HS-27A (cell line): ENCODE measurements at places on chromosomes 12 and 14.

DNA sequence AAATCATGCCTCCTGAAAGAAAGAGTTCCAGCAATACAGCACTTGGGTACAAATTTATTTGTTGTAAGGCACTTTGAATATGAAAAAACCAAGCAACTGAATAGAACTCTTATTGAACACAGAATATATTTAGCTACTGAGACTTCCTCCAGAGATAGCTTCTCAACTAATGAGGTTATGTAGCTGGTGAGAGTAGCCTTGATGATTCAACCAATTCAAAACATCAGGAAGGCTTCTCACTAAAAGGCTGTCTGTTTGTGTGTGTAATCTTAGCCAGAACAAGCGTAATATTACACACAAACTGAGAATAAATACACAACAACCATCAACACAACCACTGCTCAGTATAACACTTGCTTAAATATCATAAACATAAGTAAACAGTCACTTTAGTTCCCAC lies 20.4 kb downstream of the EIF2B2 start:
- DNase-seq, result no peak

- no peak for DNase-seq
Measured at GRCh38 chr12:47216150-47216677, 136.5 kb upstream of the AMIGO2 start.

- DNase-seq, result no peak
Measured at GRCh38 chr12:48388460-48388859, 37.7 kb upstream of the ZNF641 start.

DNA sequence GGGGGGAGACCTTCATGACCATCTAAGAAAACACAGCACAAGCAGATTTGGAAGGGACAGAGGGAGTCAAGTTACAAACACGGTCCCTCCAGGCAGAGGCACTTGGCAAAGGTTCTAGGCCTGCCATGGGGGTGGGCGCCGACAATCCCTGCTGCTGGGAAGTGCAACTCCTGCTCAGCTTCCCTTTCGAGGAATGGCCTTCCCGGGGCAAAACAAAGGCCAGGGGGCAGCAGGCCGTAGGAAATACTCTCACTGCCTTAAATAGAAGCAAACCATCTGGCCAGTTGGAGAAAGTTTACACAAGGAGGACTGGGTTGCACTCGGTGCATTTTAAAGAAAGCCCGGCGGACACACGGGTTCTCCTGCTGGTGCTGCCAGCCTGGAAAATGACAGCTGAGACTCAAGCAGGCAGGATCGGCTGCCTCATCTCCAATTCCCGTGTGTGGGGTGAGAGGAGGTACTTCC lies 65.8 kb downstream of the ITPK1 start:
- DNase-seq, result no peak

DNA sequence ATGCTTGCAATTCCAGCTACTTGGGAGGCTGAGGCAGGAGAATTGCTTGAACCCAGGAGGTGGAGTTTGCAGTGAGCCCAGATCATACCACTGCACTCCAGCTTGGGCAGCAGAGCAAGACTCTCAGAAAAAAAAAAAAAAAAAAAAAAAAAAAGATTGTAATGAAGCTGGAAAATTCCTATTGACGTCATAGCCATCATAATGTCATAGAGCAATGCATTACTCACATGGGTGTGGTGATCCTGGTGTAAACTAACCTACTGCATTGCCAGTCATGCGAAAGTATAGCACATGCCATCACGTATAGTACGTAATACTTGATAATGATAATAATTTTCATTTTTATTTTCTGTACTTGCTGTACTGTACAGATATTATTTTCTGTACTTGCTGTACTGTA lies 42.7 kb upstream of the NID2 start:
- DNase-seq, result peak; percentile 67

- no peak for DNase-seq
Measured at GRCh38 chr14:22811722-22812121, 3.5 kb downstream of the SLC7A7 start.

DNA sequence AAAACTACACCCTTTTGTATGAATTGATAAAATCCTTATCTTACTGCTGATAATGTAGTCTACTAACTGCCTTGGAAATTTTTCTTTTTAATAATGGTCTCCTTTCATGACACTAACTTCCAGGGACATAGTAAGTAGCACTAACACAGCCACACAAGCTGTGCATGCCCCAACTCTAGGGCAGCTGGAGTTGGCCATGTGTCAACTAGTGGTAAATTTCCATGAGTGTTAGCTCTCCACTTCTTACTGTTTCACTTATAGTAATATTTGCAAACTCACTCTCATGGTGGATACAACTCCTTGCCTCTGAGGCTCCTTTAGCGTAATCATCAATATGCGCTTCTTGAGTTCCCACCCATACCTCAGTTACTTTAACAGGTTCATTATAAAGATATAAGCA lies 38.0 kb downstream of the LGR5 start:
- no peak for DNase-seq

GRCh38 chr12:116458492-116458891 lies 100.7 kb upstream of the MAP1LC3B2 start:
- DNase-seq, result no peak

- no peak for DNase-seq
Measured at GRCh38 chr12:11658791-11659190, 9.3 kb downstream of the ETV6 start.

DNA sequence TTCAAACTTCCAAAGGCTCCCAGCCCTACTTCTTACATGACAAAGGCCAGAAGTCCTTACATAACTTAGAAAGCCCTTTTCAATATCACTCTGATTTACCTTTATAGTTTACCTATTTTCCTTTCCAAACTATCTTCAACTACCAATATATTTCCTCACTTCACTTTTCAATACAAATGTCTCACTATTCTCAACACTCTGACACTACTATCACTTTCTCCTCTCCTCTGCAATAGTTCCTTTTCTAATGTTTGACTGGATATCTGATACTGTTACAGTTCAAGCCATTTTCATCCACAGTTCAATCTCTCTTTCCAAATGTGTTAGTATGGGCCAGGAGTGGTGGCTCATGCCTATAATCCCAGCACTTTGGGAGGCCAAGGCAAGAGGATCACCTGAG lies 3.3 kb downstream of the SARNP start:
- no peak for DNase-seq

GRCh38 chr12:94112121-94112520 lies 36.3 kb upstream of the PLXNC1 start:
- DNase-seq, result no peak

- DNase-seq, result no peak
Measured at GRCh38 chr14:105063056-105063455, 2.2 kb downstream of the GPR132 start.

GRCh38 chr14:57575482-57575881 lies 81.8 kb upstream of the CCDC198 start:
- DNase-seq, result no peak

DNA sequence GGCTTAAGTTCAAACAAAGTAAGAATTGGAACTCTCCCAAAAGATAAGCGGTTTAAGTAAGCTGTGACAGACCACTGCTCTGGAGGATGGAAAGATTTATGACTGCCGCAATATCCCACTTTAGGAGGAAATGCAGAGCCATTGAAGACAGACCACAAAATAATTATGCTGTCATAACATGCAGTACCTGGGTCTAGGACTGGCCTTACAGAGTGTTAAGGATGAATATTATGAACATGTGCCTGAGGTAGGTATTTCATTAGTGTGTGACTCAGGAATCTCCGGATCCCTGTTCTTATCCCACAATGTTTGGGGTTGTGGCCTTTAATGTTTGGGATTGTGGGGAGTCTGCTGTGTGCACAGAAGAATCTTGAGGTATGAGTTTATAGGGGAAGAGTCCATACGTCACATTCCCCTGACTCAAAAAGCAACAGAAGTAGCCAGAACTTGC lies 114.9 kb downstream of the SAMD4A start:
- DNase-seq, result peak; percentile 50

GRCh38 chr14:96065661-96066459 lies 26.7 kb downstream of the C14orf132 start:
- no peak for DNase-seq

DNA sequence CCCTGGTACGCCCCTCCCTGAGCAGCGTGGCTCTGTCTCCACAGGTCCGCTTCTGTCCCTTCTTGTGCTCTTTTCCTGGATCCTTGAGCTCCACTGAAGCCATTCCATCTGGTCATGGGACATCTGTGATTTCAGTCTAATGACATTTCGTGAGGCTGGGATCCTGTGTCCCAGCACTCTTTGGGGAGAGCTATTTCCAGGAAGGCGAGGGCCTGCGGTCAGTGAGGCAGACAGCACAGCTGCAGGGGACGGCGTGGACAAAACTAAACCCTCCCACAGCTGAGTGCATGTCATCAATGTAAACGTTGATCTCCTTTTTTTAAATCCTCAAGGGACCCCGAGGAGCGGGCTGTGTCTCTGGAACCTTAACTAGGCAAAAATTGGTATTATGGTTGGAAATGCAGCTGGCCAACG lies 127.7 kb downstream of the DACT1 start:
- DNase-seq, result no peak

DNA sequence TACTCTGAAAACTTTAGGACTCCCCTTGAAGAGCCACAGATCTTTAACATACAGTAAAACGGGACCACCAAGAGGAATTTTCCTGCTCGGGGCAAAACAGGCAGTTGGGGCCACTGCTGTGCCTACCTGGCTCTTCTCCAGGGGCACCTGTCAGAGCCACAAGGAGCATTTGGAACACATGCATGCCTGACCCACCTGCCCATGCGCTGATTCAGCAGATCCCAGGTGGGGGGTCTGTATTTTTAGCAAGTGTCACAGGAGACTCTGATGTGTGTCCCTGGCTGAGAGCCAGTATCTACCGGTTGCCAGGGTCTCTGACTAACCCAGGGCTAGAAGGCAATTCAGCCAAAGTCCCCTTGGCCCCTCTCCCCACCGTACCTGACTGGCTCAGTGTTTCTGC lies 6.5 kb downstream of the CTDSP2 start:
- DNase-seq, result no peak

DNA sequence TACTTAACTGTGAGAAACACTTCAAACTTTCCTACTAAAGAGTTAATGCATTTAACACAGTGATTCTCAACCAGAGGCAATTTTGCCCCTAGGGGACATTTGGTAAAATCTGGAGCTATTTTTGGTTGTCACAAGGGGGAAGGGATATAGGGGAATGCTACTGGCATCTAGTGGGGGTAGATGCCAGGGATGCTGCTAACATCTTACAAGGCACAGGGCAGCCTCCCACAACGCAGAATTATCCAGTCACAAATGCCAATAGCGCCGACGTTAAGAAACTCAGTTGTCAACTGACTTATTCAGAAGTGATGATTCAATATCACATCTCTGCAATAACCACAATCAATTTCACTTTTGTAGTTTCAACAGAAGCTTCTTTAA lies 2.0 kb downstream of the EEA1 start:
- DNase-seq, result no peak

DNA sequence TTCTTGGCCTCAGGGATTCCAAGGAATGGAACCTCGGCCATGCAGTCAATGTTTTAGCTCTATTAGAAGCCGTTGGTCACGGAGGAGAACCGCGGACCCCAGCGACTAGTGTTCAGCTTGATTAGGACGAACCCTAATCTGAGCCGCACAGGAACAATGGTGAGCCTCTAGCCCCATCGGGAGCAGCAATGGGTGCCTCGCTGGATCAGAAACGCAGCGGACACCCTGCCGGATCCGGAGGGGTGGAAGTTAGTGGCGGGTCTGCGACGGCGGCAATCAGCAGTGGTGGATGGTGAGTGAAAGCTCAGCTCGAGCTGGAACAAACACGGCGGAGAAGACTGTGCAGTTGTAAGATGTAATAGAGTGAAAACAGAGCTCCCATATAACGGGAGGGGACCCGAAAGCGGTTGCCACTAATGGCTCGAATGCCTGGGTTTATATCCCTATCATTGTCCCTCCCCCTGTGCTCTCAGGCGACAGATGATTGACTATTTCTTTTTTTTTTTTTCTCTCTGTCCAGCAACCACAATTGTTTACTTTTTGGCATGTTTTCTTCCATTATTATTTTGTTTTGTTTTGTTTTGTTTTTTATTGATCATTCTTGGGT lies 127.7 kb downstream of the ZNF664 start:
- DNase-seq, result no peak

DNA sequence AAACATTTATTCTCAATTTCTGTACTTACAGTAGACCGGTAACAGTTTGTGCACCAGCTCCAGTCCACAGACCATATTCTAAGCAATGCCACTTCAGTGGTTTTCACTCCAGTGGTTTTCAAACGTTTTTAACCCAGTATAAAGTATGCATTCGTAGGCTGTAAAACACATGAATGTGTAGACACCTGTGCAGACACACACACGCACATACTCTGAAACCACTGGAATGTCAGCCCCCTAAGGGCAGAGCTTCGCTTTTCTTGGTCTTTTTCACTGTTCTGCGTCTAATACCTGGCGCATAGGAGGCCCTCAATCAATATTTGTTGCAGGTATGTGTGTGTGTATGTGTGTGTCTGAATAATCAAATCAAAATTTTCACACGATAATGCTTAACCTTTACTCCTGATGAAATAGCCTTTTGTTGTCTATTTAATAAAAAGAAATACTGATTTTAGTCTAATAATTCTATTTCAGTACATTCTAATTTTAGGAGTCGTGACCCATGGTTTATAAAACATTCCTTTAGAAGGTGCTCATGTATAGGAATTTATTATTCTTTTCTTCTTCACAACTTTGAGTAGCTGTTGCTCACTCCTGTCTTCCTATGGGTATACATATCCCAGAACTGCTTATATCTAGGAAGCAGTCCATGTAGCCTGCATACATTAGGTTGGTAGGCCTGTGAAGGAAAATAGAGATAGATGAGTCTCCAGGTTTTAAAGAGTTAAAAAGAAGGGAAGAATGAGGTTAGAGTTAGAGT lies 73.6 kb upstream of the REP15 start:
- no peak for DNase-seq

- peak; percentile 49 for DNase-seq
Measured at GRCh38 chr14:23327947-23328744, 6.9 kb downstream of the PABPN1 start.

GRCh38 chr12:56129206-56129941 lies 1.3 kb downstream of the ESYT1 start:
- no peak for DNase-seq

- DNase-seq, result no peak
Measured at GRCh38 chr12:34304001-34304400, 281.7 kb downstream of the ALG10 start.

DNA sequence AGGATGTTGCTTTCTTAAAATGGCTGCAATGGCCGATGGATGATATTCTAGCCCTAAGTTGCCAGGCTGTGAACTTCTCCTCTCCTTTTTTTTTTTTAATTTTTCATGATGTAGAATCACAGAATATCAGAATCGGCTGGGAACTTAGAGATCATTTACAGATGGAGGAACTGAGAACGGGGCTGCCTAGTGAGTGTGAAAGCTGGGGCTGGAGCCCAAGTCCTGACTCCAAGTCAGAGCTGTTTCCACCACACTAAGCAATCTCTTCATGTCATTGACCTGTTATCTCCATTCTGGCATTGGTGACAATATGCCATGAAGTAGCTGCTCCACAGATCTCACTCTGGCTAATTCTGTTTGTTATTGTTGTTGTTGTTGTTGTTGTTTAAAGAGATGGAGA lies 121.7 kb downstream of the SLC38A1 start:
- DNase-seq, result no peak

- DNase-seq, result no peak
Measured at GRCh38 chr12:89085421-89085820, 266.9 kb downstream of the DUSP6 start.
